ENCODE measurements at places on chromosomes 16 and 17. TPM values are rescaled to one million over a fixed set of nuclear protein-coding genes. Genes with fewer than 3 reads are reported as not detected.

The CCDC78 gene
- 0.50 TPM for total RNA-seq

The FAM222B gene
- total RNA-seq: 16.8 TPM

The NLRC3 gene
- total RNA-seq: 1.1 TPM

The CEP95 gene
- 11.1 TPM for total RNA-seq

The CEMP1 gene
- not detected for total RNA-seq

The RSPRY1 gene
- 20.3 TPM for total RNA-seq

The TBC1D3K gene
- not detected for total RNA-seq

The SRCAP gene
- 49.3 TPM for total RNA-seq

The C16orf89 gene
- total RNA-seq: 2.9 TPM

The TP53TG3 gene
- total RNA-seq: 0.77 TPM

The HEATR3 gene
- 9.6 TPM for total RNA-seq

The CHST5 gene
- 0.07 TPM for total RNA-seq

The RRAD gene
- 86.7 TPM for total RNA-seq

The CCDC40 gene
- 5.8 TPM for total RNA-seq

The GLTPD2 gene
- total RNA-seq: not detected

The CACNA1G gene
- total RNA-seq: 0.25 TPM

The ENPP7 gene
- not detected for total RNA-seq

The KRTAP2-2 gene
- not detected for total RNA-seq

The WFIKKN1 gene
- total RNA-seq: 0.10 TPM

The ELMO3 gene
- 0.79 TPM for total RNA-seq

The SMYD4 gene
- total RNA-seq: 6.9 TPM

The IST1 gene
- 110 TPM for total RNA-seq

The KRTAP17-1 gene
- total RNA-seq: not detected

The CD300A gene
- total RNA-seq: 1.9 TPM

The HSD11B2 gene
- 0.89 TPM for total RNA-seq

The OR2C1 gene
- total RNA-seq: not detected

The TMC7 gene
- total RNA-seq: 1.1 TPM

The TBKBP1 gene
- total RNA-seq: 15.9 TPM

Data from left ventricle myocardium superior (tissue), 1 donor.